ENCODE measurements at places on chromosomes 1 and 21.

GRCh38 chr21:16741141-16741665, 771.6 kb upstream of the CXADR start:
- DNase-seq, result no peak

GRCh38 chr1:111992476-111992875, 3.0 kb upstream of the KCND3 start:
- DNase-seq, result no peak

- no peak for DNase-seq
Observed at GRCh38 chr1:172448995-172449584, 5.2 kb upstream of the PIGC start.

GRCh38 chr1:54159733-54160316, 7.0 kb upstream of the CDCP2 start:
- DNase-seq, result no peak

GRCh38 chr1:84573481-84573966, 716 bp downstream of the CTBS start:
- DNase-seq, result no peak

- DNase-seq, result no peak
Observed at GRCh38 chr1:93313026-93313425, 32.7 kb upstream of the DR1 start.

DNA sequence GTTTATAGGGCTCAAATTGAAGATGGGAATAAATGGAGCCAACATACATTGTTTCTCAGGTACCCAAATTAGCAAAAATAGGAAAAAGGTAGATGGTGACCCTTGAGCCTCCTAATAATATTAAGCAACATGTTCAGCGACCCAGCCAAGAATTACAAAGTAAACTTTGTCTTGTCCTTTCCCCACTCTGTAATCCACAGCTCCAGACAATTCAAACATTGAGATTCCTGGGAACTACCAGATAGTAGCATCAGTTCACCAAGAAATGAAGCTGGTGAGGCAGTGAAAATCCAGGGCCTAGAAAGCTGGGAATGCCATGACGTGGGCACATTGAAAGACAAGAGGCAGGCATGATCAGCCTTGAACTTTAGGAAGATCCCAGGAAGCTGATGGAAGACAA, 11.7 kb downstream of the HAO2 start:
- DNase-seq, result no peak

All from HEK293T (cell line).